Stimulated activated CD4-positive, alpha-beta T cell treated with anti-CD3 and anti-CD28 coated beads, Interleukin-4, amount 100 ng/mL, for 24 hours (primary cell): ENCODE measurements at places on chromosomes 16 and 17.
A peak's percentile ranks its signal among the peaks of the same experiment; 100 is the strongest.

DNA sequence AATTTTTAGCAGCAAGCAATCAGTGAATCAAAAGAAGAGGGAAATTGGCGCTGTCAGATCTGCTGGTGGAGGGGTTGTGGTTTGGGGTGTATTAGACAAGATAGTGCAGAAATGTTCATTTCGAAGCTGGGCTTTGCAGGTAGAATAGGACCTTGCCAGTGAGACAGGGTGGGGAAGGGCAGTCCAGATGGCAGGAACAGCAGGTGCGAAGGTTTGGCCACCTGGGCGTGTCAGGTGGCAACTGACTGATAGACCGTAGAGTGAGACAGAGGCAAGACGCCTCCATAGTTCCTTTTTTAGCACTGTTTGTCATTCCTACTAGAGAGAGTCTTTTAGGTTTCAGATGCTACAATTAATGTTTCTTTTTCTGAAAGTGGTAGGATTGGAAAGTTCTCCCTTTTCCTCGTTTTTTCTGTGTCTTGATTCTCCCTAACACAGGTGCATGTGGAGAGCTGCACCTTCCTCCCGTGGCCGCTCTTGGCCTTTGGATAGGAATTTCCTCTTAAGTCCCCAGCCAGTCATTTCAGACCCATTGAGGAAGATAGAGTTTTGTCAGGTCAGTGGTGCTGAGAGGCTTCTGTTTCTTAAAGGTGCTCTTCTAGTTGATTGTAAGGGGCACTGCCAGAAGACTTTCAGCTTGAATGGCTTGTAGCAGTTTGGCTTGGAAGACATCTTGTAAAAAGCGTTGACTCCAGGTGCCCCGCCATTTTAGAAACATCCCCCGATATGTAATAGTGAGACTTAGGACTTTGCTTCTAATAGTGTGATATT lies 315.6 kb downstream of the SNX29 start:
- no peak for DNase-seq

- peak; percentile 90 for DNase-seq
Observed at GRCh38 chr16:82169861-82170845, at the start of gene MPHOSPH6. MPHOSPH6 (minus strand) TSS chr16:82170224; CDS start chr16:82170175, 49 bp downstream.

GRCh38 chr17:721540-721937 lies 6.9 kb upstream of the VPS53 start:
- DNase-seq = no peak

GRCh38 chr17:66351033-66351432 lies 48.6 kb downstream of the PRKCA start:
- no peak for DNase-seq
